ENCODE measurements at places on chromosomes 6 and 20.

GRCh38 chr6:89987140-89987539 is 92.9 kb downstream of the GJA10 start:
- H3K36me3 ChIP-seq: no peaks in the 10 kb centered on the region
- no peak for DNase-seq
- H3K4me3 ChIP-seq: no peak overlapping the region
- peaks cover 24% of the 10 kb centered on the region for H3K4me1 ChIP-seq
- H3K27me3 ChIP-seq: no peaks in the 10 kb centered on the region

DNA sequence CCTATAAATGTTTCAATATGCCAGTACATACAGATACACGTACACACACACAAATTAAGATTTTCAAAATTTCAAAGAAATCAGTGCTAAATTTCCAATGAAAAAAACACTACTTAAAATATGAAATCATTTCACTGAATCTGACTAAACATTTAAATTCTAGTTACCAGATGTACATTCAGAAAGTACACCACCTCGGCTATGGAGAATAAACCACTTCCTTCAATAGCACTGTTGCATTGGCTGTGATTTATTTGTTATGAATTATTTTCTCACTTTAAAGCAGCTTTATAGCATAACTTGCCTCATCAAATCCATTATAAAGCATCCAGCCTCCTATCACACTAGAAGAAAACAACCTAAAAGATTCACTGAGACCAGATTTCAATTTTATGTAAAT is 36.6 kb downstream of the HBS1L start:
- H3K36me3 ChIP-seq: peaks cover 7% of the 10 kb centered on the region
- H3K4me1 ChIP-seq: no peaks in the 10 kb centered on the region
- DNase-seq: no peak
- H3K4me3 ChIP-seq: no peak overlapping the region
- no peak overlapping the region for H3K27ac ChIP-seq
- H3K27me3 ChIP-seq: no peaks in the 10 kb centered on the region

DNA sequence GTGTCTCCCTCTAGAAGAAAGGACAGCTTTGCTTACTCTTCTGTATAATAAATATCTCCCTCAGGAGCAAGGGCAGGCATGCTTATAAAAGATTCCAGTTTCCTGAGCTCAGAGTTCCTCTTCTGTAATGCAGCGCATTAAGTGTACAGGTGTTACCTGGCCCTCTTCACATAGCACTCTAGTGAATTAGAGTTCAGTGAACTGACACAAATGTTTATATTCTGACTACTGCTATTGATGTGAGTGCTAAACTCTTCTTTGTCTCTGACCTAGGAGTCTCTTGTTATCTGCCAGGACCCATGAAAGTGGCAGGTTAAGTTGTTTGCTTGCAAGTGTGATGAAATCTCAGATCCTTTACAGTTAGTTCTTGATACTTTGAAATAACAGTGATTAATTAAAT is 33.5 kb downstream of the CYB5R4 start:
- no peaks in the 10 kb centered on the region for H3K27me3 ChIP-seq
- H3K4me3 ChIP-seq: no peak overlapping the region
- no peak overlapping the region for H3K27ac ChIP-seq

DNA sequence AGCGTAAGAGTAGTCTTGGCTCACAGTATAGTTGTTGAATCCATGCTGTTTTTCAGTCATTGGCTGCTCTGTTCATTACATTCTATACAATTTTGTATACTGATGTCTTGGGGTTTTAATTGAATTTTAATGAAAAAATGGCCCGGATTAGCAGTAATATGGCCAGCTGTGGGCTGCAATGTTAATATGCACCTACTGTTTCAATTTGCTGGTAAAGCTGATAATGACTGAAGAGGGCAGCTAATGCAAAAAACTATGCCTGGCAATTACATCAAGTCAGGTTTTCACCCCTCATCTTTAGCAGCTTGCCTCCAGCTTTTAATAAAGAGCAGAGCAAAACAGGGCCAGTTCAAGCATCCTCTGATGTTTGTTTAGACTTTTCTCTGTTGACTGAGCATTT is 394.5 kb downstream of the PLCB1 start:
- no peaks in the 10 kb centered on the region for H3K4me1 ChIP-seq
- H3K4me3 ChIP-seq: no peak overlapping the region
- H3K27ac ChIP-seq: no peak overlapping the region
- DNase-seq: no peak
- H3K36me3 ChIP-seq: no peaks in the 10 kb centered on the region
- no peaks in the 10 kb centered on the region for H3K27me3 ChIP-seq

DNA sequence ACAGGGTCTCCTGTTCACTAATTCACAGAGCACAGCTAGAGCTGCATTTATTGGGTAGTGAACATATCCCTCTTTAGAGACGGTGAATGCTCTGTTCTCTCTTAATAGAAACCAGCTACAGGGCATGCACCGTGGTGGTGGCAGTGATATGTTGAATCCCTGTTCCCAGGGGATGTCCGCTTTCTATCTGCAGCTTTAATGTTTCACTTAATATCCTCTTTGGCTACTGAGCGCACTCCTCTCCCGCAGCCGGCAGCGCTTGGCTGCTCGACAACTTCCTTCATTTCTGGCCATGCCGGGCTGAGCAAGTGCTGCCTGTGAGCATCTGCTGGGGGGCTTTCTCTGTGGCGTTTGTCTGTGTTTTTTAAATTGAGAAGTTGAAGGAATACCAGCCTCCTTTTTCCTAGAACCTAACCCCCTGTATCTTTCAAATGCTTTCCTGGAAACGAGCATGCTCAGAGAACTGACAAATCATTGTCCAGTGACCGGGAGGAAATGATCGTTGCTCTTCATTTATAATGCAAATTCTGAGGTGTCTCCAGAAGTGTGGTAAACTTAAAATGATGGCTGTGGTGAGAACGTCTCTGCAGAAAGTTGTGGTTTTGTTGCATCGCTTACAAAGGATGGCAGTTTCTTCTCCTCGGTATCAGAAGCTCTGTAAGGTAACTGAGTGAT is 297.9 kb downstream of the UTRN start:
- no peak overlapping the region for H3K27ac ChIP-seq
- DNase-seq: no peak
- no peak overlapping the region for H3K4me3 ChIP-seq
- H3K4me1 ChIP-seq: peaks cover 1% of the 10 kb centered on the region

All from neuronal stem cell (in vitro differentiated cells).